CD4-positive, alpha-beta T cell treated with Interleukin-21 for 1 hour (primary cell): ENCODE measurements at places on chromosomes 3 and 15.
A peak's percentile ranks its signal among the peaks of the same experiment; 100 is the strongest.

GRCh38 chr15:82168296-82168695 lies 94.2 kb downstream of the EFL1 start:
- no peak for DNase-seq

DNA sequence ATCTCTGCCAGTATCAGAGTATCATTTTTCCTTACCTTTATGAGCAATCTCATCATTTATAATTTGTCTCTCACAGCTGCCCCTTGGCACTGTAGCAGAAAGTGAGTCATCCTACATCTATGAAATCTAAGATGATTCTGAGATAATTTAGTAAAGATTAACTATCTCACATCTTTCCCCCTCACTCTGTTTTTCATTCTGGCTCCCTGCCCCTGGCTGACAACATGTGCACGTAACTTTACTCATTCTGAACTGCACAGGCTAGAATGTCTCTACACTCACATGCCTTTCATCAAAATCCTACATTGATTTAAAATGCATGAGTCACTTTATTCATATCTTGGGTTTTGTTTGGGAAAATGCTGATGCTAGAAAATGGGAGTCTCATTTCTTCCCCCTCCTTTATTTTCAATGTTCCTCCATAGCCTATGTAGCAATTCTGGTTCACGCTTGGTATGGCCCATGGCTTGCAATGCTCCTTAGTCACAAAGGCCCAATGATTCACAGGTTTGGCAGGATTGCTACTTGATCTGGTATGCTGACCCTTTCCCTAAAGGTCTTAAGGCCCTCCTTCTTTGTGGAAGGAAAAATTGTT lies 838.5 kb downstream of the TUSC7 start:
- no peak for DNase-seq

DNA sequence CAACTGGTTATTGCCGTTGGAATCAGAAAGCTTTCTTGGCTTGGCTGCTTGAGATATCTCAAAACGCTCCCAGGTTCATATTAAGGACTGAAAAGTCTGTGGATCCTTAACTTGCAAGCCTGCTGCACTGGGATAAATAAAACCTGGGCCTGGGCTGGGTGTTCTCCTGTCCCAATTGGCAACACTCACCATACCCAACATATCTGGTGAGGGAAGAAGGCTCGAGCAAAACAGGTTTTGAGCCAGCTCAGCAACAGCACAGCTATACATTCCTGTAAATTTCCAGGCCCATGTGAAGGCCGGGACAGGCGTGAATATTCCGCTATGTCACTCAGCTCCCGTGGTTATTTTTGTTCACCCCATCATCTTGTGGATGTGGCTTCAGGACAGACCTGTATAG lies 169.0 kb upstream of the BCL6 start:
- DNase-seq, result no peak

- DNase-seq, result no peak
Measured at GRCh38 chr15:27694506-27695087, 404.5 kb downstream of the OCA2 start.

GRCh38 chr15:62457100-62457499 lies 292.0 kb upstream of the C2CD4B start:
- no peak for DNase-seq

DNA sequence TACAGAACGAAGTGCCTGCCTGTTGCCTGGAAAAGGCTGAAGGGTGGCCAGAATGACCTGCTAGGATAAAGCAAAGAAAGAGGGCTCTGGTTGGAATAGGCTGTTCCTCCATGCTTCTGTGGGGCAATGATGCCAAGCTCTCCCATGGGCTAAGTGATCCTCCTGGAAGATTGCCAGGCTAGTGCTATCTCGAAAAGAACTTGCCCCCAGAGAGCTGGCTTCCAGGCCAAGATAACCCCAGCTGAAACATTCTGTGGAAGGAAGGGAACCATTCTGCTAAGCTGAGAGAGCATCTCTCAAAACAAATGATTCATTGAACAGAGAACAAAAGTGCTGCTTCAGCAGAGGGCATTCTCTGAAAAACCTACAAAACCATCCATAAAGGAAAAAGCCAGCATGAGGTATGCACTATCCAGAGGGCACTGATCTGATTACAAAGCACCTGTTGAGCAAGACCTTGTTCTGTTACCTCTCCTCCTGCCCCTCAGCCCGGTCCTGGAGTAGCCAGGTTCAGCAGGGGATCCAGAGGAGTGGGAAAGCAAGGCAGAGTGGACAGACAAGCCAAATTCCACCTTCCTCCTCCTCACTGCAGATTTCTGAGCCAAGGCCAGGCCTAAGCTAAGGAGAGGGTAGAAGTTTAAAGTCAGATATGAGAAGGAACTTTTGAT lies 31.9 kb upstream of the SPRED1 start:
- DNase-seq, result no peak

GRCh38 chr3:98003306-98003969 lies 31.2 kb upstream of the RIOX2 start:
- peak; percentile 17 for DNase-seq

DNA sequence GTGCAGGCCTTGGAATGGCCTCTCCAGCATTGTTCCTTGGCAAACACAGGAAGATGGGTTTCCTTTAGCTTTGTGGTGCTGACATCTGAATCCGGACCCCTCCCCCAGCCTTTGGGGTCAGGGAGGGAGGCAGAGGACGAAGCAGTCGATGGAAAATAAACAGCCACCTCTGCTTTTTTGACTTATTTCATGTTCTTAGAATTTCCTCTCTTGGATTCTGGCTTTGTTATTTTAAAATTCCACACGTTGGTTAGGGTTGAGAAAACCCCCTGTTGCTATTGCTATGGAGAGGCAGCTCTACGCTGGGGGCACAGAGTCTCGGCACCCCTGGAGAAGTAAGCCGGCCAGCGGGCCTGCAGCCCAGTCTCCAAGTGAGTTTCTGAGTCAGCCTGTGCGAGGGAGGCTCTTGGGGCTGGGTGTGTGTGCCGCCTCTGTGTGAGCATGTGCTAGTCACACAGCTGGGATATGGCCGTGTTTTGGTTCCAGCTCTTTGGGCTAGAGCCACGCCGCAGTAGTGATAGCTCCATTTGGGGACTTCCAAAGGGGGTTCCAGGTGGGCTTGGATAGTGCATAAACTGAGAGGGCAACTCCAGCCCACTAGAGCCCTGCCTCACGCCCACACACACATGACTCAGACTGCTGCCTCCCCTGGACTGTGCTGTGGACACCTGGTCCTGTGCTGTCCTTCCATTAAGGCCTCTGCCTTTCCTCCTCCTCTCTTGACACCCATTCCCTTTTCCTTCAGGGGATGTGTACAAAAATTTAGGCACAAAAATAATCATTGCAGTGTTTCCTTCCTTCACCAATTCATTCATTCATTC lies 58.8 kb downstream of the AMOTL2 start:
- no peak for DNase-seq

GRCh38 chr3:51057121-51057520 lies 328.0 kb upstream of the MANF start:
- DNase-seq, result no peak

DNA sequence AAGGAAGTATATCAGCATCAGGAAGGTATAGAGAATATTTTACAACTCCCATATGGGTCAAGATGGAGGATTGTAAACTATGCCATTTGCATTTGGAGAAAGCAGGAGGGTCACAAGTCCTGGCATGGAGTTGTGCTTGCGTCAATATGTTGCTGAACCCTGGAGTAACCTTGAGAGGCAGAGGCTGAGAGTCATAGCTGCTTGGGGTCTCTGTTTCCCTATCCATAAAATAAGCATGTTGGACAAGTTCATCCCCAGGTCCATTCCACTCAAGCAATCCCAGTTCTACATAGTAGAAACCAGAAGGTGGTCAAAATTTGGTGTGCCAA lies 273.6 kb downstream of the MECOM start:
- DNase-seq, result no peak

DNA sequence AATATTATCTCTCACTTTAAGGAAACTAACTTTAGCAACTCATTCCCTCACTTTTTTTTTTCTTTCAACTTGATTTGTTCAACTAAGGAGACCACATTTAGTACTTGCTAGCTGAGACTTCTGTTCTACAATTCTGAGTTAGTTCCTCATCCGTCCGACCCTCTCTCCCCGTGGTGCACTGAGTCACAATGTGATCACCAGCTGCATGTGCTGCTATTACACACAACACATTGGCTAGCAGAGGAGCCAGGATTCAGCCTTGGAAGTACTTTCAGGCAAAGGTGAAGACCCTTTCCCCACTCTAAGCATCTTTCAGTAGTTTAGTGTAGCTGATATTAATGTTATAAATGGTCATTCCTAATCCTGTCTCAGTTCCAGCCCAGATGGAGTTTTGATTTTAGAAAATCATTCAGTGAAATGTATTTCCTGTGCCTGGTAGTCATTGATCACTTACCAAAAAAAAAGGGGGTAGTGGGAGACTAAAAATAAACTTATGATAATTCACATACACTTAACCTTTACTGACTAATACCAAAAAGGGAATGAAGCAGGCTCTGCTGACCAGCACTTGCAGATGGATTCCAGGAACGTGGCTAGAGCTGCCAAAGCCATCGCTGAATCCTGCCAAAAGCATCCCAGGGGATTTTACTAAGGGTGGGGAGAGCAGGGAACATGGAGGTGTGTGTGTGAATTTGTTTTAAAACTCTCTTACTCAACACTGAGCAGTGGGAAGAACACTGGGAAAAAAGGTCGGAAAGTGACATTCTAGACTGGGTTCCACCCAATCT lies 424.8 kb downstream of the LPP start:
- DNase-seq, result no peak

DNA sequence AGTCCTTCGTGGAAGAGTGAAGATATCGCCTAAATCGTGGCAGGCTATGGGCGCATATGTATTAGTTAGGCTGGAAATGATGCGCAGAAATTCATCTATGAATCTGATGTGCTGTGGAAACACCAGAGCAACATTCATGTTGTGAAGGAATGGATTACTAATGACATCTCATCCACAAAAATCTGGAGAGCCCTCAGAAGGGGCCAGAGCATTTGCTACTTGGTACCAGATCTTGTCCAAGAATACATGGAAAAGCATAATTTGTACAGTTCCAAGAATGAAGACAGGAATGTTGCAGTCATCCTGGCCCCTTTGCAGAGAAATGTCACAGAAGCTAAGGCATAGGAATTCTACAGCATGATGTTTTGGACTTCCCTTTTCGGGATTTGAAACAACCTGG lies 38.4 kb upstream of the FOXB1 start:
- DNase-seq, result no peak

GRCh38 chr3:139317660-139318430 lies 26.0 kb upstream of the MRPS22 start:
- no peak for DNase-seq

DNA sequence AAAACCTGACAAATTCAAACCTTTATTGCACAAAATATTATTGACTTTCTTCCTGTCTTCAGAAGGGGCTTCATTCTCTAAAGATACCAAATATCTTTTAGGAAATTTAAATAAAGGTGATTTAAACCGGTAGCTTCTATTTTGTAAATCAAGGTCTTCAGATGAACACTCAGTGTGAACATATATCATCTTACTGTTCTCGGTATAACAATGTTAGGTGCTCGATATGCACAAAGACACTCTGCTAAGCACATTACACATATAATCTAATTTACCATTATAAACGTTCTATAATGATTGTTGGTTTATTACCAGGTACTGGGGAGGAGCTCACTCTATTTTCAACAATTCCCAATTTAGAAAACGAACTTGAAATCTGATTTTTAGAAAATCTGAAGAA lies 225.4 kb upstream of the AZI2 start:
- DNase-seq, result no peak

GRCh38 chr3:168796339-168796738 lies 700.6 kb upstream of the GOLIM4 start:
- DNase-seq, result no peak

GRCh38 chr3:171086914-171087313 lies 60.4 kb upstream of the SLC2A2 start:
- DNase-seq, result no peak

DNA sequence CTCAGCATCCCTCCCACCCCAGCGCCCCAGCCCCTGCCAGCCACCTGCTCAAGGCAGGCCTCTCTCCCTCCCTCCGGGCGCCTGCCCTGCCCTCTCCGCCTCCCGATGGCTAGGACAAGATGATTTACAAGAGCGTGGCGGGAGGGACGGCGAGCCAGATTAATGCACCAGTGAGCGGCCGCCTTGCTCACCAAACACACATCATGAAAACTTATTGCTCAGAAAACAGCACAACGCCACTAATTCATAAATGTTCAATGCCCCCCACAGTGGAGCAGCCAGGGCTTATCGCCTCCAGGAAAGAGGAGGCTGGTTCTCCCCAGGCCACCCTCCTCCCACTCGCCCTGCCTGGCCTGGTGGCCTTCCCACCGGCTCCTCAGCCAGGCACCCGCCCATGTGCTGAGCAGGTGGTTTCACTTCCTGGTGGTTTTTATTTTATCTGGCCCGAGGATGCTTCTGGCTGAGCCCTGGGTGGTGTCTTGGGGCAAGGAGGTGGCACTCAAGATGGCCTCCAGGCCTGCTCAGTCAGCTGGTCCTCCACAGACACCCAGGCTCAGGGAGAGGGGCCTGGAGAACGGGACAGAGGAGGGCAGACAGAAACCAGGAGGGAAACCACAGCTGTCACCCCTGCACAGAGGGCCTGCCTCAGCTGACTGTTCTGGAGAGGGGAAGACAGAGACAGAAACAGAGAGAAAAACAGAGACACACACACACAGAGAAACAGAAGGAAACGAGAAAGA lies 284.9 kb downstream of the UACA start:
- no peak for DNase-seq

DNA sequence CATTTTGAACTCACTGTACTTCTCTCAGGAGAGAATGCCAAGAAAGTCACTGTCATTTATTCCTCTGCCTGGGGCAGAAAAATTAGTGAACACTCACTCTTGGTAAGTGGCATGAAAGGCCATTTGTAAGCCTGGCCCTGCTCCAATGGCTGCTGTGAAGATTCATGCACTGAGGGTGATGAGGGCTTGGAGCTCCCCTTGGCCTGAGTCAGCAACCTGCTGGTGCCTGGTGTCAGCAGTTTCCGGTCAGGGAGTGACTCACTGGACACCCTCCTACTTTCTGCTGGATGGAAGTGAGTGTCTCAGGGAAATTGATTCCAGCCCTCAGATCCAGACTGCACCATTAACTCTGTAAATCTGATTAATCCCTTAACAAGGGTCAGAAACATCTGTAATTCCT lies 37.6 kb downstream of the TRA2B start:
- no peak for DNase-seq
